ENCODE measurements at places on chromosomes 4 and X. TPM values are rescaled to one million over a fixed set of nuclear protein-coding genes. Genes with fewer than 3 reads are reported as not detected.
A peak's percentile ranks its signal among the peaks of the same experiment; 100 is the strongest.

VCX3B gene
- total RNA-seq: not detected

GRCh38 chr4:89158884-89159503, 47.7 kb downstream of the TIGD2 start:
- no peak for DNase-seq

- no peak for DNase-seq
These were observed 85.0 kb downstream of the FAM193A start for GRCh38 chr4:2621419-2621818.

GRCh38 chr4:169098054-169098497, 88.0 kb upstream of the CBR4 start:
- DNase-seq: no peak

DNA sequence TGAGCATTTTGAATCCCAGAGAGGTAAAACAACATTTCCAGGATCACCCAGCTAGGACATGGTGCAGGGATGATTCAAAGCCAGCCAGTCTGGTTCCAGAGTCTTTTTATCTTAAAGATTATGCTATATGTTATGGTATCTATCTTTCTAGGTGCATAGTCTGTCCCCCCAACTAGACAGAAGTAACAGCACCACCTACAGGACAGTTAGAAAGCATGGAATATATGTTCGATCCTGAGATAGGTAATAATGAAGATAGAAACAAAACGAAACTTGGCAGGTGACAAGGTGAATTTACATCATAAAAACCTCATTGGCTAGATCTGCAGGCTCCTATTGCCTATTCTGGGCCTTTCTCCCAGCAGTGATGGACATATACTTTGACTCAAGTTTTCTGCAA, 723.2 kb downstream of the SMARCA1 start:
- no peak for DNase-seq

GRCh38 chr4:40718586-40718985, 31.2 kb upstream of the NSUN7 start:
- peak; percentile 62 for DNase-seq

GRCh38 chrX:2972391-2972790, 34.0 kb upstream of the ARSH start:
- DNase-seq: no peak
